ENCODE measurements at places on chromosomes 13 and 19.
A peak's percentile ranks its signal among the peaks of the same experiment; 100 is the strongest.

GRCh38 chr13:90943946-90944345 is 403.5 kb upstream of the MIR17HG start:
- DNase-seq: no peak

GRCh38 chr13:98492335-98493041 is 84.4 kb downstream of the STK24 start:
- DNase-seq: no peak

GRCh38 chr13:93982179-93982918 is 497.1 kb downstream of the DCT start:
- DNase-seq: no peak

DNA sequence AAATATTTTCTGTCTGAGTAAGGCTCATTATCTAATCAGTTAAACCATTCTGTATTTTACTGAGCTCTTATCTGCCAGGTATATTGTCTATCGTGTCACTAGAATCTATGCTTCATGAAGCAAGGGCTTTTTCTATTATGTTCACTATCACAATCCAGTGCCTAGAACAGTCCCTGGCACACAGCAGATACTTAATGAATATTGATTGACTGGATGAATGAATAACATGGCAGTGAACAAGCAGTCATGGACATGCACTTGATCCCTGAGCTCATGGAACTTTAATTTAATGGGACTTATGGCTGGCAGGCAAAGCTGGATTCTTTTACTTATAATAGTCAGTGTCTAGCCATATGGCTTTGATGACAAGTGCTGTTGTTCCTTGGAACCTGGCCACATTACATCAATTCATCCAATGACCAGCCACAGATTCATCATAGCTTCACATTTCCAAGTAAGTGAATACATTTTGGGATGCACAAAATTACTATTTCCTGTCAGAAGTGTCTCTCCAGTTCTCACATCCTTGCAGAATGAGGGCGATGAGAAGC is 214.8 kb downstream of the COG6 start:
- no peak for DNase-seq

- DNase-seq: no peak
These were observed 117.9 kb upstream of the GPR12 start for GRCh38 chr13:26878438-26878837.

- no peak for DNase-seq
These were observed 3.9 kb downstream of the MCOLN1 start for GRCh38 chr19:7526059-7526929.

DNA sequence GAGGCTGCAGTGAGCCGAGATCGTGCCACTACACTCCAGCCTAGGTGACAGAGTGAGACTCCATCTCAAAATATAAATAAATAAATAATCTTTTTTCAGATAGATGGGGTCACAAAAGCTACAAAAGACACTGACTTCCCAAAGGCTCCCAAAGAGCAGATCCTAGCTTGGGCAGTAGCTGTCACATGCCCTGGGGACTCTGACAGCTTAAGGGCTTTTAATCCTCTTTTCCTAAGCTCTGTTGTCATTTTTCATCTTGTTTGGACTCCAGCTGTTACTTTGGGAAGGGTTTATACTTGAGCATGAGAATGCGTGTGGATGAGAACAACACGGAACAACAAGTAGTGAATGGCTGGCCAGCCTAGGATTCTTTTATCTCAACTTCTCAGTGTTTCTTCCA is 231.7 kb downstream of the MZT1 start:
- no peak for DNase-seq

GRCh38 chr19:34193439-34193838 is 21.1 kb downstream of the LSM14A start:
- DNase-seq: peak; percentile 54

GRCh38 chr13:77009011-77009410 is 17.1 kb downstream of the CLN5 start:
- DNase-seq: no peak

- no peak for DNase-seq
These were observed 77.8 kb downstream of the TEX29 start for GRCh38 chr13:111398196-111398595.

DNA sequence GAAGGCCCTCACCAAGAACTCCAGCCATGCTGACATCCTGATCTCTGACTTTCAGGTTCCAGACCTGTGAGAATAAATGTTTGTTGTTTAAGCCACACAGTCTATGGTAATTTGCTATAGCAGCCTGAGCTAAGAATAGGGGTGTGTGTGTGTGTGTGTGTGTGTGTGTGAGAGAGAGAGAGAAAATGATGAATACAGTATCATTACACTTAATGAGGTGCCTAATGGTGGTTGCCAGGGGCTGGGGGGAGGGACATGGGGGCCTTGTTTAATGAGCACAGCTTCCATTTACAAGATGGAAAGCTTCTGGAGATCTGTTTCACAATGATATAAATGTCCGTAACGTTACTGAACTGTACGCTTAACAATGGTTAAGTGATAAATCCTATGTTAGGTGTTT is 53.8 kb upstream of the LATS2 start:
- DNase-seq: no peak

- DNase-seq: no peak
These were observed 9.3 kb downstream of the TMEM143 start for GRCh38 chr19:48354332-48354992.

- DNase-seq: no peak
These were observed 34.9 kb upstream of the UQCRFS1 start for GRCh38 chr19:29247872-29248271.

GRCh38 chr13:99045396-99045795 is 67.5 kb upstream of the DOCK9 start:
- DNase-seq: no peak

GRCh38 chr19:55189403-55189835 is 9.3 kb upstream of the SYT5 start:
- DNase-seq: no peak

GRCh38 chr19:1571358-1571757 is 3.2 kb upstream of the MEX3D start:
- no peak for DNase-seq

DNA sequence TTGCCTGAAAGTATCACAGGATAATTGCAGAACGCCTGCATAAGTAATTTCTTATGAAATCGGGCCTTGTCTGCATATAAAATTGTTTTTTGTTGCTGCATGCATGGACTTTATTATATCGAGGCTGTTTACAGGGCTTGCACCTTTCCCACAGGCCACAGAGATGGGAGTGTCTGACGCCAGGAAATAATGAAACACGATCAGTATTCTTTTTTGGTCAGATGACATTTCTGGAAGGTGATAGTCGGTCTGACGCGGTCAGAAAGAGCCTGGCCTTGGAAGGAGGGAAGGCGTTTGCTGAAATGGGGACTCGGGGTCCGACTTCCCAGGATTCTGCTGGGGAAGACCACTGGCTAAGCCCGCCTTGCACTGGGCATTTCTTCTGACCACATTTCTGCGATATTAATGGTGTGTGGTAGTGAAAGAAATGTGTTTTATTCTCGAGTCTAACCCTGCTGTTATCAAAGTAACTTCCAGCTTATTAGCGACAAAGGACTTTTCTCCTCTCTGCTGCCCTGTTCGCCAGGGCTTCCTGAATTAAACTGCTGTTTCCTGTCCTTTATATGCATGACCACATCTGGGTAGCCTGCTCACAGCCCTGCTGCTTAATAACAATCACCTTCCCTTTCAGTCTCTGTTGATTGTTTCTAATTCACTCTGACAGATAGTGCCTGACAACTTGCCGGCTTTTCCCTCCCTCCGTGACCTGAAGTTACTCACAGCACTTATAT is 11.6 kb upstream of the ZNF536 start:
- DNase-seq: no peak

DNA sequence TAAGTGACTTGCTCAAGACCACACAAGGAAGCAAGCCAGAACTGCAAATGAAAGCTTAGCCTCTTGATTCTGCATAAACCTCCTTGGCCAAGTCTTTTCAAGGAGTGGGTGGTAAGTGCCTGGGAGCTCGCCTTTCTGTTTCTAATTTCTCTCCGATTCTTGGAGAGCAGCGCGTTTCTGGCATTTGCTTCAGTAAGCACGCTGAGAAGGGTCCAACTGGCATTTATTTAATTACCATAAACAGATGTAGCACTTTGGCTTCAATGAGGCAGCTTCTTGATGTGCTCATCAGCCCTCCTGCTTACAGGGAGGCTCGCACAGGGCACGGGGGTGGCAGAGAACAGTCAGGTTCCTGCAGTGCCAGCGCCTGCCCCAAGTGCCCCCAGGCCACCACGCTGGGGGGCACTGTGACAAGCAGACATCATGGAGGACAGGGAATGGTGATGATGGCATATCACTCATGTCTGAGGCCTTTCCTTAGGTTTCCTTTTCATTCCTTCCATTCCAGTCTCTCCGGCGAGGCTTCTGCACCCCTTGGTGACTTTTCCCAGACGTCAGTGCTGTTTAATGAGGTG is 13.3 kb downstream of the SIAH3 start:
- DNase-seq: no peak

DNA sequence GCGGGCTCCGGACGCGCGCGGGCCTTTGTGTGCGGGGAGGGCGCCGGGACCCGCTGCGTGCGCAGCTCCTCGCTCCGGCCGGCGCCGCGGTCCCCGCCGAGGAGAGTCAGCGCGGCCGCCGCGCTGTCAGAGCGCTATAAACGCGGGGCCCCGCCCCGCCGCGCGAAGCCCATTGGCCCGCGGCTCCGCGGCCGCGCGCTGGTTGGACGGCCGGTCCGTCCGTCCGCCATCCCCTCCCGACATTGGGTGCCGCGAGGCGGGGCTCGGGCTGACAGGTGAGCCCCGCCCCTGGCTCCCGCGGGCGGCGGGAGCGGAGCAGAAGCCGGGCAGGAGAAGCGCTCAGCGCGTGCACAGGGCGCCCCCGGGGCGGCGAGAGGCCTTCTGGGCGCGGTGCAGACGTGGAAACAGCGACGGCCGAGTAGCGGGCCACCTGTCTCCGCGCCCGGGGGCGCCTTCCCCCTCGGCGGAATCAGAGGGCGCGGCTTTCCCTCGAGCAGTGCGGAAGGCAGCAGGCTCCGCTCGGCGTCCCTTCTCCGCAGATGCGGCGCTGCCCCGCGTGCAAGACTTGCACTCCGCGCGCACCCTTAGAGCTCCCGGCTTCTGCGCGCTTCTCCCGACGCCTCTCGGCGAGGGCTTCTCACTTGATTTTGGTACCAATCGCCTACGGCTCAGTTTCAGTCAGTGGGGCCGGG is at the start of gene EFNB2:
Gene EFNB2, minus strand, starts transcription at position 111 of the 692 bp plus-strand sequence. CDS start 698 bp downstream, outside the sequence.
- DNase-seq: peak; percentile 99

GRCh38 chr13:75934889-75935288 is 298.8 kb downstream of the LMO7 start:
- DNase-seq: no peak

DNA sequence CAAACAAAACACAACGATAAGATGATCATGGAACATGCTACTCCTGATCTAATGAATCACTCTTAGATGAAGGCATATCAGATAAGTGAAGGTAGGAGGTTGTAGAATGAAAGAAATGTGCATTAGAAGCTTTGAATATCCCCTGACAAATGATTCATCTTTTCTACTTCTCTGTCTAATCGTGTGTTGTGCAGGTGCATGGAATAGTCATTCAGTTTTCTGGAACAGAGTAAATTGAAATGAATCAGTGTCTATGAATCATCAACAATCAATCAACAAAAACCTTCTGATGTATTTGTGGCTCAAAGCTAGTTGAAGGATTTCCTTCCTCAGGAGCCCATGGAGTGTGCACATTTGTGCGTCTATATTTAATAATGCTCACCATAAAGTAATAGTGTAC is 1290.4 kb upstream of the PCDH20 start:
- DNase-seq: no peak

GRCh38 chr13:91286317-91286716 is 61.2 kb upstream of the MIR17HG start:
- no peak for DNase-seq

DNA sequence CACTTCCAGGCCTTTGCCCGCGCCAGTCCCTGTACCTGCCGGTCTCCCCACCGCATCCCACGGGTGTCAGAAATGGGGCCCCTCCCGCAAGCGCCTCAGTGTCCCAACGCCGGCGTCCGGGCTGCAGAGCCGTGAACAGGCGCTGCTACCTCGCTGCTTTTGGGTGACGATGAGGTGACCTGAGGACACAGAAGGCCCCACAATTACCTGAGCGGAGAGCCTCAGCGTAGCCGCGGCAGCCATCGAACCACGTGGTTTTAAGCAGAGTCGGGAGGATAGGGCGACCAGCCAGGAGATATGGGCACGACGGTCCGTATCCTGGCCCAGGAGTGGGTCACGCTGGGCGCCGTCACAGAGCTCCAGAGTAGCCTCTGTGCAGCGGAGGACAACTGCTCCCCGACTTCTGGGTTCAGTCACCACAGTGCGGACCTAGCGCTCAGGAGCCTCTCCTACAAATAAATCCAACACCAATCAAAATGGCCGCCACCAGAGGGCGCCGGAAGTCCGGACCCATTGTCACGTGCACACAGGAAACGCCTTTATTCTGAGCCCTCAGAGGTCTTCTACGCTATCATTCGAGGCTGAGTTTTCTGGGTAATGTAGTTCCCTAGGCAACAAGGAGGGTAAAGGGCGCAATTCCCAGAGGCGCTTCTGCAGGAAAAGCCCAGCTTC is at the start of gene ZNF814:
Gene ZNF814, minus strand, starts transcription at position 478 of the 672 bp plus-strand sequence. Its CDS starts 235 bp downstream, at position 243.
- DNase-seq: peak; percentile 64

DNA sequence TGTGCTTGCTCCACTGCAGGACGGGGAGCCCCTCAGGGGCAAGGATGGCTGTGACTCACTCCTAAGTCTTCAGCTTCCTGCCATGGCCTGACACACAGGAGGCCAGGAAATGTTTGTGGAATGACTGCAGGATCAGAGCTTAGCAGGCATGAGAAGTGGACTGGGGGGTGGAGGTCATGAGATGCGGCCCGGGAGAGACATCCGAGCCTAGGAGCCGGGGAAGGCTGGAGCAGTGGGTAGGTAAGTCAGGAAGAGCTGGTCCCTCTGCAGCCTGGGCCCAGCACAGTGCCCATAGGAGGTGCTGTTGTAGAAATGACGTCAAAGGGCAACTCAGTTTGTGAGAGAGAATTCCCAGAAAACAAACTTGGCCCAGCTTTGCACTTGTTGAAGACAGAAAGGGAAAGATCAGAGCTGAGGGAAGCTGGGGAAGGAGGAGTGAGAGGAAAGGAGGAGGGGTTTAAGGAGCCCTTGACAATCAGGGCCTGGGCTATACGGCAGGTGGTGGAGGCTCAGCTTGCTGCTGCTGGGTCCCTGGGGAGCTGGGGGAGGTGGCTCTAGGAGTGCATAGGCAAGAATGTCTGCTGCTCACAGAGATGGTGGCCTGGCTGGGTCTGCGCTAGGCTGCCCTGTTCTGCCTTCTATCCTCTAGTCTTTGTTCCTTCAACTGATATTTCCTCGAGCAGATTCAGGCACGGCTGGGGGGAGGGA is 18.5 kb downstream of the POU2F2 start:
- DNase-seq: peak; percentile 69
